ENCODE measurements at places on chromosomes 5 and 9. TPM values are rescaled to one million over a fixed set of nuclear protein-coding genes. Genes with fewer than 3 reads are reported as not detected.

DNA sequence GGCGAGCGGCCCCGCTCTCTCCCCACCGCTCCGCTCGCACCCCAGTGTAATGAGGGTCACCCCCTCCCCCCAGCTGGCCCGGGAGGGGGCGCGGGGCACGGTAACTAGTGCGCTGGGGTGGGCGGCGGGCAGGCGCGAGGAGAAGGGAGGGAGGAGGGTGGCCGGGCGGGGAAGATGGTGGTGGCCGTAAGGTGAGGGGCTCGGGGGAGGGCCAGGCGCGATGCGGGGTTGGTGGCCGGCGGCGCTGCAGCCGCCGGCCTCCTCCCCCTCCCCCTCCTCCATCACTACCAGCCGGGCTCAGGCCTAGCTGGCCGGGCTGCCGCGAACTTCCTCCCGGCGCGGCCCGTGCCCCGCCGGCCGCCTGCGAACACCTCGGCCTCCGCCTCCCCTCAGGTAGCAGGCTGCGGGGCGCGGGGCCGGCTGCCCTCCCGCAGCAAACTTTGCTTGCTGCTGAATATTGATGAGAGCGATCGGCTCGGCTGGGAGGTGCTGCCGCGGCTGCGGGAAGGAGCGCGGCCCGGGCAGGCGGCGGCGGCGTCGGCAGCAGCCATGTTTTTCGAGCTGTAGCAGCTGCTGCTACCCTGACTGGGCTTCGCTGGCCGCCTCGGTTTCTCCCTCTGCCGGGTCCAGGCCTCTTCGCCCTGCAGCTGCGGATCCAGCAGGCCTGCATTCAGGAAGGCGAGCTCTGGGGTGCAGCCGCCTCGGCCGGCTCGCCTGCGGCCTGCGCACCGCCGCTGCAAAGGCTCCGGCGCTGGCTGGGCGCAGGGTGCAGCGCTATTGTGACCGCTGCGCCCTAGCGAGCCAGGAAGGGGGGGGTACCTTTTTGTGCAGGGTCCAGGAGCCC is 502 bp downstream of the NSD1 start:
- peak overlapping the region; percentile 92 for H3K27ac ChIP-seq
- no peak for DNase-seq
- H3K27me3 ChIP-seq = no peaks in the 10 kb centered on the region
- peaks cover 21% of the 10 kb centered on the region for H3K36me3 ChIP-seq
- H3K4me1 ChIP-seq = peaks cover 51% of the 10 kb centered on the region

GRCh38 chr5:66812291-66812690 is 216.1 kb downstream of the MAST4 start:
- H3K27ac ChIP-seq = no peak overlapping the region
- no peak for DNase-seq
- no peaks in the 10 kb centered on the region for H3K27me3 ChIP-seq
- no peaks in the 10 kb centered on the region for H3K4me1 ChIP-seq
- H3K36me3 ChIP-seq = no peaks in the 10 kb centered on the region
- H3K4me3 ChIP-seq = no peak overlapping the region

Gene ST8SIA4
- total RNA-seq = 0.44 TPM

GRCh38 chr5:9784231-9784630 is 154.1 kb upstream of the TAS2R1 start:
- no peak overlapping the region for H3K4me3 ChIP-seq
- H3K36me3 ChIP-seq = no peaks in the 10 kb centered on the region
- DNase-seq = no peak
- H3K27ac ChIP-seq = no peak overlapping the region
- no peaks in the 10 kb centered on the region for H3K4me1 ChIP-seq

GRCh38 chr5:36079200-36079781 is 12.6 kb upstream of the UGT3A2 start:
- H3K27ac ChIP-seq = no peak overlapping the region
- H3K4me3 ChIP-seq = no peak overlapping the region
- no peaks in the 10 kb centered on the region for H3K36me3 ChIP-seq

DNA sequence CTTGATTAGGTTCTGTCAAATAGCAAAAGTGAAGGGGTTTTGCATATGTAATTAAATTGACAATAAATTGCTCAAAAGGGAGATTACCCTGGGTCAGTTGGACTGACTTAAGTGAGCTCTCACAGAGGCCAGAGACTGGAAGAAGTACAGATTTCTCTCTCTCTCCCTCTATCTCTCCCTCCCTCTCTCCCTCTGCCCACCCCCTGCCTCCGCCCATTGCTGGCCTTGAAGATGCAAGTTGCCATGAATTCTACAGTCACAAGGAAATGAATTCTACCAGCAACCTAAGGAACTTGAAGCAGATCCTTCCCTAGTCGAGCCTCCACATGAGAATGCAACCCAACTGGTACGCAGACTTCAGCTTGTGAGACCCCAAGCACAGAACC is 119.2 kb downstream of the LPAR1 start:
- H3K27me3 ChIP-seq = no peaks in the 10 kb centered on the region
- H3K4me3 ChIP-seq = no peak overlapping the region
- no peaks in the 10 kb centered on the region for H3K36me3 ChIP-seq
- peaks cover 14% of the 10 kb centered on the region for H3K4me1 ChIP-seq
- no peak for DNase-seq

Gene GADD45G
- 4.6 TPM for total RNA-seq

DNA sequence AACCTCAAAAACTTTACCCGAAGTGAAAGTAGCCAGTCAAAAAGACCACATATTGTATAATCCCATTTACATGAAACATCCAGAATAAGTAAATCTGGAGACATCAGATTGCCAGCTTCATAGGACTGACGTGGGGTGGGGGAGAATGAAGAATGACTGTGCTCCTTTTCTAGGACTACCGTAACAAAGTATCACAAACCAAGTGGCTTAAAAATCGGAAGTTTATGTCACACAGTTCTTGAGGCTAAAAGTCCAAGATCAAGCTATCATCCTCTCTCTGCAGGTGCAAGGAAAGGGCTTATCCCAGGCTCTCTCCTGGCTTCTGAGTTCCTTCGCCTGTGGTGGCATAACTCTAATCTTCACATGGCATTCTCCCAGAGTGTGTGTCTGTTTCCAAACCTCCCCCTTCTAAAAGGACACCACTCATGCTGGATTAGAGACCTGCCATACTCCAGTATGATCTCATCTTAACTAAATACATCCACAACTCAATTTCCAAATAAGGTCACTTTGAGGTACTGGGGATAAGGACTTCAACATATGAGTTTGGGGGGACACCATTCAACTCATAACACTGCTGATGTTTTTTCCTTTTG is 25.5 kb downstream of the ADAM19 start:
- H3K36me3 ChIP-seq = no peaks in the 10 kb centered on the region
- H3K4me1 ChIP-seq = peaks cover 14% of the 10 kb centered on the region
- no peak overlapping the region for H3K27ac ChIP-seq
- H3K27me3 ChIP-seq = no peaks in the 10 kb centered on the region
- no peak for DNase-seq

Measured in suprapubic skin (tissue), 4 donors.